ENCODE measurements at places on chromosomes 3 and 15.

- no peak for DNase-seq
These were observed 31.2 kb downstream of the RFTN1 start for GRCh38 chr3:16482194-16482769.

DNA sequence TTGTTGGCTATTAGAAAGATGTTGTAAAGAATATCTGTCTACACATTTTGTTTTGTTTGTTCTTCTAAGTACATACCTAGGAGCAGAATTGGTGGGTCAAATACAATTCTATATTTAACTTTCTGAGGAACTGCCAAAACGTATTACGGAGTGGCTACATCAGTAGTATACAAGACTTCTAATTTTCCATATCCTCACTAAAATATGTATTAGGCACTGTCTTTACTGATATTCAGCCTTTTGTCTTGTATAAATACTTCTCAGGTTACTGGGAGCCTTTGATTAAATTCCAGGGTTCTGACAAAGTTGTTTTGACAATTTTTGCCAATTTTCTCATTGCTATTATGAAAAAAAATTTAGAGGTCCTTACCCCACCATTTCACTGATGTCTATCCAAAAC, 146.7 kb downstream of the NR2E3 start:
- no peak for DNase-seq

DNA sequence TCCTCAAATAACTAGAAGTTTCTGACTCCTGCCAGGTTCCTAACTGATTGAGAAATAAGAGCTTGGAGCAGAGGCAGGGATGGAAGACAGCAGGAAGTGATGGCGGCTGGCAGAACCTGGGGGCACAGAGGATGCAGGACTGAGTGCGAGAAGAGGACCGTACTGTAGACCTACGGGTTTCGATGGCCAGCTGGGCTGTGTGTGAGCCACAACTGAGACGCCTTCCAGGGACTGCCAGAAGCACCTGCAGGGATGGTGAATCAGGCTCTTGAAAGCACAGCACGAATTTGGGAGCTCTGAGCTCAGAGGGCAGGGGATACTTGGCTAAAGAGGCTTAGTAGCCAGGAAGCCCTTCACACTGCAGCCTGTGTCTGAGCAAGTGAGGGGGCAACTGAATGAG, 165.6 kb downstream of the ABHD5 start:
- no peak for DNase-seq

DNA sequence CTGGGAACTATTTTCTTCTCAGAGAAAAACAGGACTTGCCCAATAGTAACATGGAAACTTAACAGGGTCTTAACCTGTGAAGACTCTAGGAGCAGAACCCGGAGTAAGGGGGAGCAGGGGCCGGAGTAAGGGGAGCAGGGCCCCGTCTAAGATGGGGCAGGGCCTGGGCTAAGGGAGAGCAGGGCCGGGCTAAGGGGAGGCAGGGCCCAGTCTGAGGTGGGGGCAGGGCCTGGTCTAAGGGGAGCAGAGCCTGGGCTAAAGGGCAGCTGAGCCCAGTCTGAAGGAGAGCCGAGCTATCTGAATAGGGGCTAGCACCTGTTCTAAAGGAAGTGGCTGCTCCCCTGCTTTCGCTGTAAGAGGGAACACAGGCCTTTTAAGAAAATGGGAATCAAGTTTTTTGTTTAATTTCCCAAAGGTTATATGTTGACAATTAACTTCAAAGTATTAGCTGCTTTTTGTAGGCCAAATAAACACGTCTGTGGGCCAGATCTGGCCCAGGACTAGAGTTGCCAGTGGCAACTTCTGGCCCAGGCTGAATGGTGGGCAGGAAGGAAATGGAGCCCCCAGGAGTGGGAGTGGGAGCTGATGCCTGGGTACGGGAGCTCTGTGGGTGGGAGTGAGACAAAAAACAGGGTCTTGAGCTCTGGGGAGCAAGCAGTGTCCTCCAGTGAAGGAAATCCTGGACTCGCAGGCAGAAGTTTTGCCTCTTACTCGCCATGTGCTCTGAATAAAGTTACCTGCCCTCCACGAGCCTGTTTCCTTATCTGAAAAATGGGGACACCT, 32.5 kb downstream of the CSPG4 start:
- DNase-seq = no peak

DNA sequence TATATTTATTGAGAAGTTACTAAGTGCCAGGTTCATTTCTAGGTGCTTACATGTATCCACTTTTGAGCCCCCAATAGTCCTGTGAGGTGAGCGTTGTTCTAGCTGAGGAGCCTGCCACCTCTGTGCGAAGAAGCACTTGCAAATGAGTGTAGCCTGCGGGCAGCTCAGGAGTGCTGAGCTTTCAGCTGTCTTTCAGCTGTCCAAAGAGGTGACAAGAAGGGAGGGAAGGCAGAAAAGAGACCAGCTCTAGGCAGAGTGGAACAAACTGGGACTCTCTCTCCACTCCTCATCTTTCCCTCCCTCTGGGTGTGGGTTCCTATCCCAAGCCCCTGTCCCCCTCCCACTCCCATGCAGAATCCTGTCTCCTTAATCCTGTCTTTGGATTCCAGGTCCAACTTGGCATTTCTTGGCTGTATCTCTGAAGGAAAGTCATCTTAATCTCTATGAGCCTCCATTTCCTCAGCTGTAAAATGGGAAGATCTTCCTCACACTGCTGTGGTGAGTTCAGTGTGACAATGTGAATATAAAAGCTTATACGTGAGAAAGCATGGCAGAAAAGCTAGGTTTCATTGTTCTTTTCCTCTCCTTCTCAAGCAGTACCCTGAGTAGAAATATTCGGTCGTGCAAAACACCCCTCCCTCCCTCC, 6.7 kb upstream of the SRP14 start:
- DNase-seq = no peak

- DNase-seq = no peak
These were observed 116.3 kb downstream of the TMCO5A start for GRCh38 chr15:38050529-38051448.

- DNase-seq = no peak
These were observed 114.6 kb upstream of the TSC22D2 start for GRCh38 chr3:150293401-150294001.

- DNase-seq = no peak
These were observed 34.7 kb upstream of the CCDC174 start for GRCh38 chr3:14616606-14617507.

DNA sequence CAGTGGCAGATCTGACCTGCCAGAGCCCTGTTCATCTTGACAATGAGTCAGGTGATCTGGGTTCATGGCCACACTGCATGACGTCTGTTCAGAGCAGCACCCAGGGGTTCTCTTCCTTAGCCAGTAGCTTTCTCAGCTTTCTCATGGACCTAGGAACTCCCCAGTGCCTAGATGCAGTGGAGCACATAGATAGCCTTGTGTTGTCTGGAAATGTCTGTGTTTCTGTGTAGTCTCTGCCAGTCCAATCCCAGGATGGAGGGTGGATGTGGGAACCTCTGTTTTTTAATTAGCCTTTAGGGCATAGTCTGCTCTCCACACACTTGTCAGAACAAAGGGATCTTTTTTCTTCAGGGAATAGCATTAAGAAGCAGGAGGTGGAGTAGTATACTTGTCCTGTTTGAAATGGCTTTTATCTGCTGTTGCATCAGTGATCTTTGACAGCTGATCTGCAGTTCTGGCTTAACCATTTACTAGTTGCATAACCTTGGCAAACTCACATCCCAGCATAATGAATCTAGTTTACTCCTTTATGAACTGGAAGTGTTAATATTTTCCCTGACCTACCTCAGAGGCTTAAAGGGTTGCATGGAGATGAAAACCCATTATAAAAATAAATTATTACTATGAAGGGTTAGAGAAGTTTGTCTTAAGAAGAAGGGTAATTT, 16.1 kb upstream of the CACNA1D start:
- DNase-seq = no peak

- no peak for DNase-seq
These were observed 103.1 kb upstream of the LRTM1 start for GRCh38 chr3:55030938-55031337.
